ENCODE measurements at places on chromosomes 1 and 21.

- no peak for DNase-seq
Measured at GRCh38 chr1:150536836-150537731, 12.1 kb upstream of the ADAMTSL4 start.

DNA sequence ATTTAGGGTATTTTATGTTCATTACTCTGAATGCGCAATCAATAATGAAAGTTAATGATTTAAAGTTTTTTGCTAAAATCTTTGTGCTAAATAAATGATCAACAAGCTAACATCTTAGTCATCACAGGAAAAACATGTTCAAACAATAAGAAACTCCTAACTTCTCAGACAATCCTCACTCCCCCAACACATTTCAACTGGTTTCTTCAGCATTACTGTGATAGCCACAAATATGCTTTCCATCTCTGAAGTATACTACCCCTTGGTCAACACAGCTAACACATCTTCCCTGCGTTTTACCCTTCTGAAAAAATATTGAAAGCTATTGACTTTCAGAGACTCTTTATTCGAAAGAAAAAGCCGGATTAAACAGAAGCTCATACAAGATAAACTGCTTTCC is 85.8 kb downstream of the ZNF644 start:
- no peak for DNase-seq

GRCh38 chr1:22753481-22753971 is 42.9 kb downstream of the EPHB2 start:
- no peak for DNase-seq

DNA sequence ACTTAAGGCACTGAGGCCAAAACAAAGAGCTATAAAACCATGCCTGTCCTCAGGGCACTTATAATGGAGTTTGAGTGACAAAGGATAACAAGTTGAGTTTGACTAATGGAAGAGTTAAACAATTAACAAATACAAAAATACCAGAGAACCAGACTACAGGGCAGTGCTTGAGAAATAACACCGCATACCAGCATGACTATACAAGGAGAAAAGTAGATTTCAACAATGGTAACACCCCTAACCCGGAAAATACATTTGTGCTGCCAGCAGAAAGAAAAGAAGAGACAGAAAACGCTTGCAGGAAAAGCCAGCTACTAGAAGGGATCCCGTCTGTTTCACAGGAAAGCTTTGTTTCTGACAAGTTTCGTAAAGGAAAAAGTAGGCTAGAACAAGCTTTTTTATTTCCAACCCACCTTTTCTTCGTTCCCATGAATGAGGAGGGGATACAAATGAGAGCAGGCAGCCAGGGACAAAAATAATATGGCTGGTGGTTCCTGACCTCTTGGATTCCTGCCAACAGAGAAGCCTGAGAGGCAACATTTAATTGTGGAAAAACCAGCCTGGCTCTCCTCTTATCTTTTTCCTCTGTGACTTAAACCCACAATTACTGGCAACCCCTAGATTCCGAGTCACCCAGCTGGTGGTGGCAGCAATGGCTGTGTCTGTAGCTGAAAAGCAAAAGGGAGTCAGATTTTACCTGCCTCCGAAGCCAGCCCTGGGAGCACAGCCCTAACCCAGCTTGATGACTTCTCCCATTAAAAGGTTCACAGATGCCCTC is 56.5 kb downstream of the WLS start:
- DNase-seq = peak; percentile 54

GRCh38 chr1:44798481-44799365 is 1.5 kb upstream of the PLK3 start:
- no peak for DNase-seq

DNA sequence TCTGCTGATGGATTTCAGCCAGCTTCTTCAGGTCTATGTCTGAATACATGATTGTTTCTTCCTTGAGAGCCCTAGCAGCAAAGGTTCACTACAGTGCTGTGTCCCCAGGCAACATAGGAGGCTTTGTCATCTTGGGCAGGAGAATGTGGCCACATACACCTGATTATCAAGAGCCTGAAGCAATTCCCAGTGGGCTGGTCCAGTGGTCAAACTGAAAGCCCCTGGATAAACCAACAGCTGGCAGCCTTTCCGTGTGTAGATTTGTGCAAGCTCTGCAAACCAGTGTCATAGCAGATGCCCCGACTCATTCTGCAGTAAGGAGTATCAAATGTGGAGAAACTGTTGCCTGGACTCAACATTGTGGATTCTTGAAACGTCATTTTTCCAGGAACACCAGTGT is 2.3 kb upstream of the GIPC2 start:
- DNase-seq = no peak

DNA sequence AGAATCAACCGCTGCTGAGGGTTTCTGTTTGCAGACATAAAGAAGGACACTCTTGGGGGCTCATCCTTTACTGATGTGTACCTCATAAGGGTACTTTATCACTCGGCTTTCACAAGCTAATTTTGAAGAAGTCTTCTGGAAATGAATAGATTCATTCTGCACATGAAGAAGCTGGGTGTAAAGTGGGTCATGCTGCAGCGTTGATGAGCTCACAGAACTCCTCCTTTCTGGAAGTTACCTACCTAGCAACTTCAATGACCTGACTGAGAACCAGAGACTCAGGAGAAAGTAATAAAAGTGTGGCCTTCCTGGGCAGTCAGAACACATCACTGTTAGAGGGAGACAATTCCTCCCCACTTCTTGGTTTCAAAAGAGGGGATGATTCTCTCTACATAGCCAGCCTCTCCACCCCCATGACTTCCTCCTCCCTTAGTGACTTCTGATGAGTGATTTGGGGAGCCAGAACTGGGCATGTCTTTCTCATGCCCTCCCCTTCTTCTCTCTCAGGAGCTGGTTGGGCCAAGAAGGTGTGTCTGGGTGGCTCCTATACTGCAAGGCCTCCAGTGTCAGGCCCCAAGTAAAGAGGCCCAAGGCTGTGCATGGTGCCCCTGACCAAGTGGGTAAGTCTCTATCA is 27.0 kb downstream of the PCNX2 start:
- no peak for DNase-seq

DNA sequence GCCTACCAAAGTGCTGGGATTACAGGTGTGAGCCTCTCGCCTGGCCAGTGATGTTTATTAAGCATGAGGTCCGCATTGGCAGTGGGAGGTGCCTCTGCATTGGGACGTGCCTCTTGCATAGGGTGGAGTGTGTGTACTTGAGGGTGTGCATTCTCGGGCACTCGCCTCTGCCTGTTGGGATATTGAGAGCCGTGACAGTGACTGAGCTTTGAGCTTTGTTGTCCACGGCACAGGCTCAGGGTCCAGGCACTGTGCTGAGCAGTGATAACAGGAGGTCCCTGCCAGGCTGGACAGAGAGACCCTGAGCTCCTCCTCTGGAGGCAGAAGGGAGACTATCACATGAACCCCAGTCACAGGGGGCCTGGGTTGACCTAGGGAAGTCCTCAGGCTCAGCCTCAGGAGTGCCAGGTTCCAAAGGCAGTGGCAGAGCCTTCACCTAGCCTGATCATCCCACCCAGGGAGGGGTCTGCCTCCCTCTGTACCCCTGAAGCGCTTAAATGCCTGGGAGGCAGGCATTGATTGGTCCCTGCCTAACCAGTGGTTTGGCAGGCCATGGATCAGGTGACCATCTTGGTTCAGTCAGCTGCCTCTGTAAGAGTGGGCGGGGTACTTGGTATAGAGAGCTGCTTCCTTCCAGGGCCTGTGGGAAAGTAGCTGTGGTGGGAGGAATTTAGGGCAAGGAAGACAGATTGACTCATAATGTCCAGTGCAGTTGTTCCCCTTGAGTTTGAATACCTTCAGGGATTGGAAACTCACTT is 213.8 kb upstream of the TMEM51 start:
- DNase-seq = no peak

GRCh38 chr1:43204394-43204793 is 32.3 kb downstream of the CFAP57 start:
- DNase-seq = no peak

- no peak for DNase-seq
Measured at GRCh38 chr1:199202331-199202730, 563.5 kb downstream of the PTPRC start.

DNA sequence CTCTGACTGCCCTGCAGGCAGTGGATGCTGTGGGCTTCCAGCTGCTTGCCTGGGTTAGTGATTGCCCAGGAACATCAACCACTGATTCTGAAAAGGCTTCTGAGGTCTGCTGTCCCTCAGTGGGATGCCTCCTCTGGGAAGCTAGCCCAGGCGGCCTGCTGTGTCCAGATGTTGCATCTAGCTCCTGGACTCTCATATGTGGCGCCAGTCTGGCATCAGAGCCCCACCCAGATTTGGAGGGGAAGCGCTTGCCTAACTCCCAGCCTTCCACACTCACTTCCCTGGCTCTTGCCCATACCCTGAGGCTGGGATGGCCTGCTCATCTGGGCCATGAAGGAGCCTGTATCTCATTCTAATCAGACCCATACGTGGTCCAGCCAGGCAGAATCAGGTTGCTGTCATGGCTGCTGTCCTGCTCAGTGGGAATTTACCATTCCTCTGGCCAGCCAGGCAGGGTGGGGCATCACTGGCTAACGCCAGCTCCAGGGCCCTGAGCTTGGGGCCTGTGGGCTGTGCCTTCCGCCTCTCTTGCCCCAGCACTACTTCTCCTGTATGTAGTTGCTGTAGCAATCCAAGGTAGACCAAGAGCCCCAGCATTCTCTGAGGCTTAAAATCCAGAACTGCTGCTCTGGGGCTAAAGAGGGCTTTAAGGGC is 4.1 kb downstream of the CSF1 start:
- DNase-seq = no peak

GRCh38 chr1:200139661-200140250 is 112.2 kb downstream of the NR5A2 start:
- DNase-seq = no peak

GRCh38 chr21:41228958-41229357 is 61.0 kb downstream of the BACE2 start:
- DNase-seq = no peak

GRCh38 chr21:37425001-37425400 is 58.4 kb downstream of the DYRK1A start:
- DNase-seq = no peak

- peak; percentile 24 for DNase-seq
Measured at GRCh38 chr1:8816831-8817411, 519 bp downstream of the RERE start.

DNA sequence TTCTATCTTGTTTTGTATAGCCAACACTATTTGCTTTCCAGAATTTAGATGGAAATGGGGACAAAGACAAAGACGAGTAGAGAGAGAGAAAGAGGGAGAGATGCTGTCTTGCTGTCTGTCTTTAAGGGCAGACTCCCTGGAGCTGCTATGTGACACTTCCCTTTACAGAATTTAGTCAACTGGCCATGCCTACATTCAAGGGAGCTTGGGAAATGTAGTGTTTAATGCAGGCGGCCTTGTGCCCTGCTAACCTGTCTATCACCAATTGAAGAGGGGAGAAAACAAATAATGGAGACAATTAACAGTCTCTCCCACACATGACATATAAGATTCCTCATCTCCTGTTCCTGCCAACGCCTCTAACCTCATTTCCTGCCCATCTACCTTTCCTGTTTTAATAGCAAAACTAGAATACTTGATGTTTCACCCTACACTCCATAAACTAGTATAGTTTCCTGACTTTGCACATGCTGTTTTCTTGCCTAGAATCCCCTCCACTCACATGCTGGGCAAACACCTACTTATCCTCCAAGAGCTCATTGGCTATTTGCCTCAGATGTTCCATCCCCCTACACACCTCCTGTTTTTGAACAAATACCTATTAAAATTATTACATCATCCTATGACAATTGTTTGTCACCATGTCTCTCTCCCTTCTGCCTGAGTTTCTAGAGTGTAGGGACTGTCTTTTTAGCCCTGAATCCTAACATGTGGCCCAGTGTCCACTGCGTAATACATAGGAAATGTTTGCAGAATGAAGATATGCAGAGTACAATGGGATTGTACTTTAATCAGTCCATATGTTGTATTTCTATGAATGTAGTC is 117.2 kb downstream of the SLC25A24 start:
- no peak for DNase-seq

- peak; percentile 24 for DNase-seq
Measured at GRCh38 chr1:246971090-246971721, 36.7 kb downstream of the ZNF695 start.

DNA sequence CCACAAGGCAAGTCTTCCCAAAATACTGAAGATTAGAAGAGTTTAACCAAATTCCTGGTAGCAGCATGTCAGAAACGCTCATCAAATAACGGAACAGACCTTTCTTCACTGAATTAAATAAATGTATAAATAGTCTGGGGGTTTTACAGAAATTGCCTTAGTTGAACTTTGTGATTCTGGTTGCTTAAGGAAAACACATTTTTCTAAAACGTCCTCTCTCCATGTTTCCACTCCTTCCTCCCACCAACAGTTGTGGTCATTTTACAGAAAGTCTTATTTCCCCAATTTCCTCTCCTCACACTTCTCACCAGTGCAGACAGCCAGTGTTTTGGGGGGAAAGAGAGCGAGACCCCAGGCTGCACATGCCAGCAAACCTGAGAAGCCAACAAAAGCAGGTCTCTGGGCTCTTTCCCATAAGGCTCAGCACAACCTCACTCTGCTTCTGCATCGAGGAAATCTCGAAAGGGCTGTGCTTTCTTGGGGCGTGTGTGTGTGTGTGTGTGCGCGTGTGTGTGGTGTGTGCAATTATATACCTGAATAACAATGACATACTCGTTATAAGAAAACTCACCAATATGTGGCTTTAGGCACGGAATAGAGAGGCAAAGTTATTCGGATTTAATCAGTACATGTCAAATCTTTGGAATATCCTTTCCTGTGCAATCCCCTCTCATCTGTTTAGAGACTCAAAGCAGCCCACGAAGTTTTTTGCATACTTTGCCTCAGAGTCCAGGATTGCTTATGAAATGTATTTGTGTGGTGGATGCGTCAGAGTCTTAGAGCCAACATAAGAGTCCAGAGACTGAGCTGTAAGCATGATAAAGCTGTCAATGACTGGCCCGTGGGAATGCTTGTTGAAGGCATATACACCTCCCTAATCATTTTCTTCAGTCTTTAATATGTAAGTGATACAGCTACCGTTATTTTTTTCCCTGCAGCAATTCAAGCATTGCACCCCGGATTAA is 2.0 kb downstream of the KCNJ15 start:
- DNase-seq = no peak

- no peak for DNase-seq
Measured at GRCh38 chr1:235923466-235924021, 56.8 kb upstream of the LYST start.

GRCh38 chr21:44790368-44790767 is 11.3 kb downstream of the UBE2G2 start:
- no peak for DNase-seq

- peak; percentile 33 for DNase-seq
Measured at GRCh38 chr1:2554621-2555387, 1.4 kb upstream of the TNFRSF14 start.

- DNase-seq = no peak
Measured at GRCh38 chr1:75632350-75632949, 21.5 kb upstream of the SLC44A5 start.

All from mucosa of gallbladder (tissue), 1 donor.